Activated CD8-positive, alpha-beta T cell treated with anti-CD3 and anti-CD28 coated beads, Interleukin-2, amount 10 ng/mL, durations not matched to agents 7 days and 5 days (primary cell): ENCODE measurements at places on chromosomes 1 and 21.
A peak's percentile ranks its signal among the peaks of the same experiment; 100 is the strongest.

DNA sequence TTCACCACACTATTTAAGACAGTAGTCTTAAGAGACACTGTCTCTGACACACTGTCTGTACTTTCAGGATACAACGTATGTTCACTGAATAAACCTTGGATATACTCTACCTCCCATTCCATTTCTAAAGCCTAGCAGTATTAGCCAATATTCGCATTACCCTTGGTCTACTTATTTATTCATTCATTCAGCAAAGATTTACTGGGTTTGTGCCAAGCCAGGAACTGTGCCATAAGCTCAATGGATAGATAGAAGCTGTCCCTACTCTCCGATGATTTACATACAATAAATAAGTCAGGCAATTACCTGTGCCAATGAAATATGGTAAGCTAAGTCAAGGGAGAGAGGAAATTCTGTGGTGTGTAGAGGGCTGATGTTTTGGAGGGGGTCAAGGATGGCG lies 195.2 kb upstream of the RAB4A start:
- H3K4me3 ChIP-seq, result no peak overlapping the region
- no peaks in the 10 kb centered on the region for H3K36me3 ChIP-seq
- H3K4me1 ChIP-seq, result no peaks in the 10 kb centered on the region
- peaks cover 7% of the 10 kb centered on the region for H3K27me3 ChIP-seq
- no peak for DNase-seq

DNA sequence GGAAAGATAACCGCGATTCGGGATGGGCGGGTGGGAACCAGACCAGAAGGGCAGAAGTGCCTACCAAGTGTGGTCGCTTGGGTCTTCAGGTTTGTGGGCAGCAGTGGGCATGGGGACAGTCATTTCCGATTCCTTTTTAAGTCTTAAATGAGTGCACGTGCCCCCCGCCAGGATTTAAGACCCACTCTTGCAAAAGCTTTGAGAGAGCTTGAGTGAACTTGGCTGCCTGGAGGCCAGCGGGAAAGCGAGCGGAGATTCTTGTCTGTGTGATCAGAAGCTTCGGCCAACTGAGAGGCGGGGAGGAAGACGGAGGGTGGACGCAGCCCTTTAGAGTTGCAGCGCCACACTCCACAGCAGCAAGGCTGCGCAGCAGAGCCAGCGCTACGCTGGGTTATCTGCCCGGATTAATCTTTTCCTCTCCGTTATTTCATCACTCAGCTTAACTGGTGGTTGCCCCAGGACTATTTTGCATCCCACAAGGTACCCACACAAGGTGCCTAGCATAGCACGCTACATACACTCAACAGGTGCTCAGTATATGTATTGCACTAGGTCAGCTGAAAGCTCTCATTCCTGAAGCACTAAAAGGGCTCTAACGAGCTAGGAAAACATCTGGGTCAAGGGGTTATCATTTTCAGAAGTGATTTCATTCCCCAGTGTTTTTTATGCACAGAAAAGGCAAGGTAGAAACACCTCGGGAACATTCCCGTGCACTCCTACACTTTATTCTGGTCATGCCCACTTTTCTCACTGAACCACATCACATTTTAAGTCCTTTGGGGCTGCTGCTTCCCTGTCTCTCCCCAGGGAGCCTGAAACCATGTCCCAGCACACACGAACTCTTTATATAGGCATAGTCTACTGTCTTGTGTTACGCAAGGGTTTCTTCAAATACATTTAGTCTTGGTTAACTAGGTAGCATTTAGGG lies 1.5 kb upstream of the BATF3 start:
- H3K4me1 ChIP-seq, result peaks cover 46% of the 10 kb centered on the region
- DNase-seq, result peak; percentile 36
- peak overlapping the region; percentile 87 for H3K4me3 ChIP-seq
- peak overlapping the region; percentile 74 for H3K27ac ChIP-seq

GRCh38 chr1:85356130-85356529 lies 79.7 kb upstream of the BCL10 start:
- H3K4me1 ChIP-seq, result no peaks in the 10 kb centered on the region
- H3K27ac ChIP-seq, result no peak overlapping the region
- H3K27me3 ChIP-seq, result peaks cover 14% of the 10 kb centered on the region
- no peaks in the 10 kb centered on the region for H3K36me3 ChIP-seq
- no peak overlapping the region for H3K4me3 ChIP-seq

DNA sequence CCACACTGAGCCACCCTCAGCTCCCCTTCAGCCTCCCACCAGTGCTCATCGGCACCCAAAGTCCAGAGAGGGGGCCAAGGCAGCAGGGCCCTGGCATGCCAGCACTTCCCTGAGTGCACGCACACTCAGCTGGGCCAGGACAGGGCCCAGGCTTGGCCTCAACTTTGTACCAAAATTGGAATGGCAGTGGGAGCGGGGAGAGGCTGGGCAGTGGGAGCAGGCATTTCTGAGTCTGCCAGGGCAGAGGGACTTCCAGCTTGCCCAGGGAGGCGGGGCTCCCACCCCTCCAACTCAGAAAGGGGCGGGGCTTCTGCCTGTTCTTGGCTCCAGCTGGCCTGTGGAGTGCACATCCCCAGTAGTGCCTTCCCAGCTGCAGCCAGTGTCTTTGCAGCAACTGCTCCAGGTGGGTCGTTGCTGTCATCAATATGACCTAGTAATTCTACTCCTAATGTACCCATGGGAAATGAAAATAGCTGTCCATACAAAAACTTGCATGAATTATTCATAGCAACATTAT lies 10.3 kb upstream of the SNX7 start:
- no peak for DNase-seq
- no peaks in the 10 kb centered on the region for H3K27me3 ChIP-seq
- no peak overlapping the region for H3K27ac ChIP-seq
- H3K4me1 ChIP-seq, result no peaks in the 10 kb centered on the region
